ENCODE measurements at places on chromosomes 6 and 20. TPM values are rescaled to one million over a fixed set of nuclear protein-coding genes. Genes with fewer than 3 reads are reported as not detected.

GRCh38 chr6:169101981-169102380, 151.7 kb downstream of the THBS2 start:
- no peak for DNase-seq

GRCh38 chr6:20604159-20604558, 69.9 kb downstream of the CDKAL1 start:
- DNase-seq, result no peak

The SAMD3 gene
- total RNA-seq, result 1.0 TPM

The DZANK1 gene
- total RNA-seq, result 4.2 TPM

The TAGAP gene
- total RNA-seq, result 0.41 TPM

- no peak for DNase-seq
These were observed 162.8 kb downstream of the TENT5A start for GRCh38 chr6:81589465-81590313.

GRCh38 chr20:17936286-17936760, 32.3 kb downstream of the SNX5 start:
- no peak for DNase-seq

The KIF25 gene
- not detected for total RNA-seq

GRCh38 chr6:71349395-71349794, 60.8 kb downstream of the OGFRL1 start:
- no peak for DNase-seq

- no peak for DNase-seq
These were observed 190.8 kb downstream of the MTFR2 start for GRCh38 chr6:136059308-136059707.

DNA sequence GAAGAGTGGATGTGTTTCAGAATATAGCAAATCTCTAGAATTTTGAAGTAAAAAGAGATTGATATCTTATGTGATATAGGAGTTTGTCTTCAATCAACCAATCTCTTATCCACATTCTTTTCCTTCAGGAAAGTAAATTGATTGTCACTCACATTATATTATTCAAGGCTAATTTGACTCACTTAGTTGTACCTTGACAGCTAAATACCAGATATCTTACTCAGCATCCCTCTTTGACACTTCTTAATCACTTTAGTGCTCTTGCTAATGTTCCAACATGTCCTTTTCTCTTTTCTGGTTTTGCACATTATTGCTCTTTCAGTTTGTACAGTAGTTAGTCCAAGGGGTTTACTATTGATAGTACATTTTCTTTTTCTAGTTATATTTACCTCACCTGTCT, 286.9 kb upstream of the PTCHD4 start:
- DNase-seq, result no peak

- DNase-seq, result no peak
These were observed 43.6 kb upstream of the FAM83B start for GRCh38 chr6:54802775-54803634.

The KIAA0408 gene
- 6.4 TPM for total RNA-seq

DNA sequence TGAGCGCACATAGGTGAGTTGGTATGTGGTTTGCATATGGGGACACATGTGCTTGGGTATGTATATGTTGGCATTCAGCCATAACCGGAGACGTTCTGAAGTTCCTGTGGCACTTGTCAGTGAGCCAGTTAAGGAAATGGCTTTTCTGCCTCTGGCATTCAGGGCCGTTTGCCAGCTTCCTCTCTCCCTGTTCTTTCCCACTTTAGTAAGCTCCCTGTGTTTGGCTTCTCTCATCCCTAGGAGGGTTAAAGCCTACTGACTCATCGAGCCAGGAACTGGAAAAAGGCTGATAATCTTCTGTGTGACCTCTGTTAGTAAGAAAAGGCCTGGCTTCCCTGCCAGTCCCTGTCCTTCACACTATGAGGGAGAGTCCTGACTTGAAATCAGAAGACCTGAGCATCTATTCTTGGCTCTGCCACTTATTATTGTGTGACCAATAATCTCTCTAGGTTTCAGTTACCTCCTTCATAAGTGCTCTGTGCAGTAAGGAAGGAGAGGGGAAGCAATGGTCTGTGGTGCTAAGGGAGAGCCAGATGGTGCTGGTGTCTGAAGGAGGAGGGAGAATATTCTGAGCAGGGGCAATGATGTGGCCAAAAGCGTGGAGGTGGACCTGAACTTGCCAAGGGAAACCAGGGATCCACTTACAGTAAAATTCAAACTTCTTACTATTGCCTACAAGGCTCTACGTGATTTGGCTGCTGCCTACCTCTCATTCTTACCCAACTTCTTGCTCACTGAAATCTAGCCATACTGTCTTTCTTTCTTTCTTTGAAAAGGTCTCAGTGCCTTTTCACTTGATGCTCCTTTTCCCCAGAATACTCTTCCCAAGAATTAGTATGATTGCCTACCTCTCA, 31.4 kb downstream of the ACSS2 start:
- peak; percentile 9 for DNase-seq

- DNase-seq, result no peak
These were observed 244.9 kb downstream of the THBS2 start for GRCh38 chr6:169008641-169009257.

GRCh38 chr20:60331688-60332300, 373.6 kb downstream of the CDH26 start:
- no peak for DNase-seq

The ENPP1 gene
- 32.4 TPM for total RNA-seq

The NUS1 gene
- 29.9 TPM for total RNA-seq

DNA sequence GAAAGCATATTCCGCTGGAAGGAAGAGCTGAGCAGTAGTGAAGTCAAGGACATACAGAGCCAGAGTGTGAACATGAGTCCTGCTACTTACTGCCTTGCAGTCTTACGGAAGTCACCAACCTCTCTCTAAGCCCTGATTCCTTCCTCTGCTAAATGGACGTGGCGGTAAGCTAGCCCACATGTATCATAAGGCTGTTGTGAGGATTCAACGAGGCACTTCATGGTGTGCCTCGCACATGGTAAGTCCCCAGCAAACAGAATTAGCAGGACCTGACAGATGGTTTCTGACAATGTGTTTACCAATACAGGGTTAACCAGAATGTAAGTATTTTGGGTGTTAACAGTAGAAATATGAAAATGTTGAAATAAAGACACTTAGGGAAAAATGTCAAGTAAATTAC, 93.2 kb downstream of the IRF4 start:
- DNase-seq, result no peak

The COL9A3 gene
- total RNA-seq, result 1.8 TPM

GRCh38 chr20:62001178-62001715, 64.4 kb downstream of the TAF4 start:
- no peak for DNase-seq

- DNase-seq, result no peak
These were observed 54.2 kb upstream of the TRIM26 start for GRCh38 chr6:30267423-30267822.

- DNase-seq, result no peak
These were observed 111.4 kb upstream of the ARMC2 start for GRCh38 chr6:108736832-108737231.

- DNase-seq, result peak; percentile 38
These were observed 1.9 kb upstream of the FUCA2 start for GRCh38 chr6:143513410-143513809.

The CNR1 gene
- 2.0 TPM for total RNA-seq

The HLA-F gene
- total RNA-seq, result 5.1 TPM

The BCAS1 gene
- total RNA-seq, result 0.05 TPM

DNA sequence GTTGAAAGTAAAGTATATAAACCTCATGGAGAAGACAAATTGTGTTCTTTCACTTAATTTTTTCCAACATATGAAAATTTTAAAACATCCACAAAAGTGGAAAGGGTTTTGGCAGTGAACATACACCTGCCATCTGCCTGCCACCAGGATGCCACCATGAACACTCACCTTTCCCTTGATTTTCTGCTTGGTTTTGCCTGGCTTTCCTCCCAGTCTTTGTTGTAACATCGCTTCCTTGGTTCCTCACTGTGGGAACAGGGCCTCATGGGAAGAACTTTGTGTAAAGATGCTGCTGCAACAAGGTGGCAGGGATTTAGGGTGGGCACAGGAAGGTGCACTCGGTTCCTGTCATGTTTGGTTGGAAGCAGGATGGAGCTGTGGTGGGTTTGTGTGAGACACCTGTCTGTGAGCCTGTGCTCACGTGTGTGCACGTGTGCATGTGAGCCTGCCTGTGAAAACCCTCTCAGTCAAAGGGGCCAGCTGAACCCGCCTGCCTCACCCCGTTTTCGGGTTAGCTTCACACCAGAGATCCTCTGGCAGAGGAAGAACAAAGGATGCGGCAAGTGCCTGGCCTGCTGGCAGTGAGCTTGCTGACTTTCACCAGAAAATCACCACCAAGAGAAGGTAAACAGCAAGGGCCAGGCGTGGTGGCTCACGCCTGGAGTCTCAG, 11.0 kb upstream of the RBM38 start:
- DNase-seq, result no peak

The CTCFL gene
- 0.21 TPM for total RNA-seq

The CD40 gene
- total RNA-seq, result 69.4 TPM

The PRICKLE4 gene
- total RNA-seq, result 20.7 TPM

DNA sequence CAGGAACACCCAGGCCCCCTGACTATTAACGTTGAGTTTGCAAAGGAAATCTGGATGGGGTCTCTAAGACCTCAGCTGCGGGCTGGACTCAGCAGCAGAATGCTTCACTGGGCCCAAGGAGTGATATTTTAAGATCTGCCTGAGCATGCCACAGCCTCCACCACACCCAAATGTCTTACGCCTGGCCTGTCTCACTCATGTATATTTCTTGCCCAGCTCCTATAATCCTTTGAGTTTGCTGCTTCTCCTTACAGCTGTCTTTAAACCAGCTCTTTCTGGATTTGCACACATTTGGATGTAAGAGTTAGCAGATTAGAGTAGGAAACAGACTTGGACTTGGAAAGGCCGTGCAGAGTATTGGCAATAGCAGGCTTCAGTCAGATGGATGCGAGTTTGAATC, 16.4 kb downstream of the CASS4 start:
- no peak for DNase-seq

- no peak for DNase-seq
These were observed 239.5 kb downstream of the SLC35F1 start for GRCh38 chr6:118146584-118146983.

DNA sequence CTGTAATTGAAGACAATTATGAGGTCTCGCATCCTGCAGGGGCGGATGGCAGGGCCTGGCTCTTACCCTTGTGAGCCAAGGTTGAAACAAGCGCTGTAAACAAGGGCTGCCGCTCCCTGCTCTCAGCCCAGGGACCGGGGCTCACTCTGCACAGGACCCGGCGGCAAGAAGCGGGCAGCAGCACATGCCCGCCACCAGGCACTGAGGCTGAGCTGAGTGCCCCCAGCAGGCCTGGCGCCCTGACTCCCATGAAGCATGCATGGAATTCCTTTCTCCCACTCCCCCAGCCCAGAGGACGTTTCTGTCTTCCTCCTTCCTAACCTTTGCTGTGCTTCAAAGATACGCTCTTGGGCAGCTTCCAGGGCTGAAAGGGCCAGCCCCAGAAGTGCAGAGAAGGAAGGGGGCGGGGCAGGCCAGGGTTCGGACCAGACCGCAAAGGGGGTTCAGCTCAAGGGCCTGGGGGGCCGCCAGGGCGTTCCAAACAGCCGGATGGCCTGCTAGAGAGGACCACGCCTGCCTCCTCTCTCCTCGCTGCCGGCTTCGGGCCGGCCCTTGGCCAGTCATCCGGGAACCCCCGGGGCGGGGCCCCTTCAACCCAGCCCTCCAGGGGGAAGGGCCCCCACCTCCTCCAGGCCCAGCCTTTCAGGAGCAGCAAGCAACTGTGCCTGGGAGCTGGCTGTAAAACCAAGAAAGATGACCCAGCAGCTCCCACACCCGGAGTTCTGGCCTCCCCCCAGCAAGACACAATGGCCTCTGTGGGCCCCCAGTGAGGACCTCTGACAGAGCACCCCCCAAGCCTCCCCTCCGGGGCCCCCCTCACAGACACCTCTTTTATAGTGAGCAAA, 109.9 kb downstream of the NOL4L start:
- DNase-seq, result peak; percentile 55

The KCNG1 gene
- 4.4 TPM for total RNA-seq

DNA sequence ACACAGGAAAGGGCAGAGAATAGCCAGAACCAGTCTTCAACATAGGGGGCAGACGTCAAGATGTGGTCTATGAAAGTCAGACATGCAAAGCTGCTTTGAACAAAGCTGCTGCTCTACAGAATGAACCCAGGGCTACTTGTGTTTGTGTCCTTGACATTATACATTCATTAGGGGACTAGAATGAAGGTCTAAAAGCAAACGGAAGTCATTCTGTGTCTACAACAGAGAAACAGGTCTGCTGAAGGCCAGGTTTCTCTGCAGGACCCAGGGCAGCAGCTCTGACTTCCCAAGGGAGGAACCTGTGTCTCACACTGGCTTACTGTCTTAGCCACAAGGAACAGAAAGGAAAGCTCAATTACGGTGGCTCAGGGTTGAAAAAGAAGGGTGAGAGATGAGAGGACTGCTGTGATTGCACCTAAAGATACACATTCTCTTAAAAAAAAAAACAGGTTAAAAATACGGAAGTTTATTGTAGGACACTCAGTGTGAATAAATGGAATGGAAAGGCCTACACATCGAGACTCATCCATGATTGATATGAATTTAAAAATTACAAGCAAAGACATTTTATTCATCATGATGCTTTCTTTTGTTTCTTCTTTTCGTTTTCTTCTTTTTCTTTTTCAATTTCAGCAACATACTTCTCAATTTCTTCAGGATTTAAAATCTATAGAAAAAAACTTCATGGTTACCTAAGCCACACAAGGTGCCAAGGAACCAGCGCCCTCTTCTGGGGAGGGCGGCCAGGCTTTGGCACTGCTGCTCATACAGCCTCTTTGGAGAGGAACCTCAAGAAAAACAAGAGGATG, 6.7 kb downstream of the PSMA7 start:
- DNase-seq, result peak; percentile 71

GRCh38 chr6:68256391-68256790, 378.7 kb upstream of the ADGRB3 start:
- no peak for DNase-seq
